ENCODE measurements at places on chromosomes 11 and 22.

DNA sequence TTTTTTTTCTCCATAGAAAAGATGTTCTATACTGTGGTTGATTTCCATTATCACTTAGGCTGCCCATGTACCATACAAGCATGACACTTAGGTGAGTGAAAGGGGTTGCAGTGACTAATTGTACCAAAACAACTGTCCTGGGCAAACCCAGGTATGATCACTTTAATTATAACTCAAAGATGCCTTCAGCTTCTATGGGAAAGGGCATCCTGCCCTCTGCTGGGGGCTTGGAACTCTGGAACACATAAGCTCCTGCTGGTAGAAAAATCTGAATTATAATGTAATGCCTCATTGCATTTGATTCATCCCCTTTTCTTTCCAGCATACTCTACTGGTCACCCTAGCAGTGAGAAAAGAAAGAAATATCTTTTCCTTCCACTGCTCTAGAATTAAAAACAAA lies 206.3 kb downstream of the DDX10 start:
- no peak for DNase-seq

DNA sequence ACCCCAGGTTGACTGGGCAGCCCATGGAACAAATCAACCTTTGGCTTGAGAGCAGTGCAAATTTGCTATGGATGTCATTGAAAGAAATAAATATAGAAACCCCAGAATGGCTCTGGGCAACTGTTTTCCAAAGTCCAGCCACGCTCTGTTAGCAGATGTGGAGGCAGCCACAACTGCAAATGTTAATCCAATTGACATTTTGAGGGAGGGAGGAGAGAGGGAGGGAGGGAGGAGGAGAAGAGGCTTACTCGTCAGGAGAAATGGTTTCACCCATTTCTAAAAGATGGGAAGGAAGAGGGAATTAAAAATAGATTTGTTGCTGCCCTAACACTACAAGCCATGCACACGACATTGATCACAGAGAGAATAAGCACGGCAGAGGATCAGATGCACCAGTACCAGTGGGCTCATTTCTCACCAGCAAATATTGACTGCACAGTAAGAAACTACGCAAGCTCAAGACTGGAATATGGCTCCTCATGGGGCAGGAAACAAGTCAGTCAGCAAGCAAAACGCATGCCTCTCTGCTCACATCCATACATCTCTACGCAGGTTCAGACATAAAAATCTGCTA lies 229.1 kb downstream of the LARGE1 start:
- no peak for DNase-seq

GRCh38 chr11:77779935-77780334 lies 40.6 kb downstream of the RSF1 start:
- DNase-seq: no peak

DNA sequence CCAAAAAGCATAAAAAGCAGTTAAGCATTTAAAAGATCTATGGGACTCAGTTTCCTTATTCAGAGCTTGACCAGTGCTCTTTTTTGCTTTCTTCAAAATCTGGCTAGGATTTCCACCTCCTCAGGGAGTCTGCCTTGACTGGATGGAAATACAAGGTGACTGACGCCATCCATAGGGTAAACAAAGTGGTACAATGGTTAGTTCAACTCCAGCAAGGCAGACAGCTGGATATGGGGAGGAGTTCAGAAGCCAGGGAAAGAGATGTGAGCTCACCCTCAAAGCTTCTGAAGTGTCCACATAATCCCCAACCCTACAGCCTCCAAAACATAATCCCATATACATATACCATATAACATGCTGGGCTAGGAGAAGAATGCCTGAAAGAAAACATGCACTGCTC lies 52.0 kb downstream of the KIRREL3 start:
- DNase-seq: no peak

DNA sequence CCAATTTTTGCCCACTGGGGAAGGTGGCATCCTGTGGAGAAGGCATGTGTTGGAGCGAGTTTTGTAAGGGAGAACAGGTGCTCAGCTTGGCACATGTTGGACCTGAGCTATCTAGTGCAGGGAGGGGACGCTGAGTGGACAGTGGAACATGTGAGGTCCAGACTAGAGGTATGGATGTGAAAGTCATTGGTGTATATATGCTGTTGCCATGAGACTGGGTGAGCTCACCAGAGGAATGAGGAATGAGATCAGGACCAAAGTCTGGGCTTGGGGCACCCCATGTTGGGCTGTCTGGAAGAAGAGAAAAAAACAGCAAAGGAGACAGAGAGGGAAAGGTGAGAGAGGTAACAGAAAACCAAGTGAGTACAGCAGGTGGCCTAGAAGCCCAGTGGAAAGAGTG lies 12.3 kb upstream of the SYT7 start:
- DNase-seq: no peak

- peak; percentile 47 for DNase-seq
Observed at GRCh38 chr22:44659140-44659539, 42.9 kb upstream of the PRR5 start.

- DNase-seq: no peak
Observed at GRCh38 chr11:110773442-110773841, 61.2 kb upstream of the ARHGAP20 start.

DNA sequence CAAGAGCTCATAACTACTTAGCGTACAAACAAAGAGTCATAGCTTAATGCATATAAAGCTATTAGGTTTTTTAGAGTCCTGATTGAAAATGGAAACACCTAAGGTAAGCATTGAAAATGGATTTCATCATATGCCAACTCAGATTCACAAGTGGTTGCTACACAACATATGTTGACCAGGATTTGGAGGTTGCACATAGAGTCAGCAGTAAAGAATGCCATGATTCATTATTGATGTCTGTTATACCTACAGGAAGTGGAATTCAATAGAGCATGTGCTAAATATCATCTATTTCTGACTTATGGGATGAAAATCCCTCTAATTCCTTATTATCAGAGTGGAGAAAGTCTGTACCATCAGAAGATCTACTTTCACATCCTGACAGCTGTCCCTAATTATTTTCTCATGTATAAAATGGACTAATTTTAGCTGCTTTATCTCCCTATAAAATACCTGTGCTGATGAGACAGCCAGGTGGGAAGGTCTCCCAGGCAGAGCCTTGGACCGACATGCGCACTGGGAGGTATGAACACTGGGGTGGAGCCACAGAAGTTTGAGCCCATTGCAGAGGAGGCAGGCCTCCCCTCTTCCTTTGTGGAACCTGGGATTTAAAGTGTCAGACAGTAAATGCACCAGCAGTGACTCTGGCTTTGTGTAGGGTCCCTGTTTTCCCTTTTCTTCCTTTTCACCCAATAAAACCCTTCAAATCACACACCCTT lies 204.2 kb downstream of the AASDHPPT start:
- DNase-seq: no peak

DNA sequence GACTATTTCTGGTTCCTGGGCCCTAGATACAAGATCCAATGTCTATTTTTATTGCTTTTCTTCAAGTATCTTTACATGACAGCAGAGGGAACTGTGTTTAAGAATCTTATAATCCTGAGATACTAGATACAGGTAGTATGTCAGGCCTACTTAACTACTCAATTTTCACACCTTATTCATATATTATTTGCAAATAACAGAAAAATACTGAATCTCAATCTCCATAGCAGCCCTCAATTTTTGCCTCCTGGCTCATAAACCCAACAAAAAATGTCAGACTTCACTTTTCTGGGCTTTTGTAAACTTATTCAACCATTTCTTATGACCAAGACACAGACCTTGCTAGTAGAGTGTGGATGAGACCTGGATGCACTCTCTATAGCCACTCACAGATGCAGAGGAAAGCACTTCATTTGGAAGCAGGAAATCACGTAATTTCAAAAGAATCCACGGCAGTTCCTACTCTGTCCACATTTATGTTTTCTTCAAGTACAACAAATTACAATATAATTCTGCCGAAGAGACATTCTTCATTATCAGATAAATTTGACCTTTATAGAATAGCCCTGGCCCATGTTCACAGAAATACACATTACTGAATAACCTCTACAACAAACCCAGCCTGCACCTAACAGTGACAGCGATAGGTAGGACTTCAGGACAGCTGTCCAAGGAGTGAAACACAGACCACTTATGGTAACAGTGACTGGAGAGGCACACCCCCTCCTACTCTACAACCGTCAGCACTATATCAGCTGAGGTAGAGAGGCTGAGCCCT lies 62.0 kb upstream of the YPEL1 start:
- no peak for DNase-seq
